ENCODE measurements at places on chromosomes 5 and 9.

GRCh38 chr5:113266913-113267227, 167.9 kb downstream of the TSSK1B start:
- no peak for DNase-seq

DNA sequence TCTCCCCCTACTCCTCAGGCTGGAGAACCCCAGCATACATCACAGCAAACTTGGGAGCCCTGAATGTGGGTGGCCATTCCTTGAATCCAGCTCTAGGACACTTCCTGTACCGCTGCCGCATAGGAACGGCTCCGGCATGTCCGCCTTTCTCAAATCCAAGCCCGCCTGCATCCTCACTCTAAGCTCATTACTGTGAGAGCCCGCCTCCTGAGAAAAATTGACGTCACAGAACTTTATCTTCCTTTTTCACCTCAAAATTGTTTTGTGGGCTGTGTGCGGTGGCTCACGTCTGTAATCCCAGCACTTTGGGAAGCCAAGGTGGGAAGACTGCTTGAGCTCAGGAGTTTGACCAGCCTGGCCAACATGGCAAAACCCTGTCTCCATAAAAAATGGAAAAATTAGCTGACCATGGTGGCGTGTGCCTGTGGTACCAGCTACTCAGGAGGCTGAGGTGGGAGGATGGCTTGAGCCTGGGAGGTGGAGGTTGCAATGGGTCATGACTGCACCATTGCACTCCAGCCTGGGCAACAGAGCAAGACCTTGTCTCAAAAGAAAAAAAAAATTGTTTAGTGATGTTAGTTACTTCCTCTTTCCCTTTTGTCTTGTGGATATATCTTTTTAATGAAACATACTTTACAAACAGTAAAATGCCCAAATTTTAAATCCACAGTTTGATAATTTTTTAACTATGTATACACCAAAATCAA, 22.8 kb downstream of the RNF44 start:
- no peak for DNase-seq

GRCh38 chr5:32170303-32171151, 3.6 kb downstream of the GOLPH3 start:
- DNase-seq, result no peak

DNA sequence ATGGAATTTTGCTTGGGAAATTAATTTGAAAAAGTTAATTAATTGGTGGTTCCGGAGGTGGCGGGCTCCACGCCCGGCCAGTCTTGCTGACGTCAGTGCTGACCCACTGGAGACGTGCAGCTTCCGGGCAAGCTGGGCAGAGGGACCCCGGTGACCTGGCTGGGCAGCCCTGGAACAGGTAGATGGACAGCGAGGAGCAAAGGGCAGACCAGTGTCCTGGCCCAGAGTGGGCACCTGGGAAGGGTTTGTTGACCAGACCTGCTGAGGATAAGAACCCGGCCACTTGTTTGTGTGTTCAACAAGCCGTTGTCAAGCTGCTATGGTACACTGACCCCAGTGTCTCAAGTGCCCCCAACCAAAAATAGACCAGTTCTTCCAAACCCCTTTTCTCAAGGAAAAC, 17.5 kb downstream of the CXXC5 start:
- no peak for DNase-seq

GRCh38 chr5:10420932-10421331, 20.7 kb upstream of the ROPN1L start:
- no peak for DNase-seq

DNA sequence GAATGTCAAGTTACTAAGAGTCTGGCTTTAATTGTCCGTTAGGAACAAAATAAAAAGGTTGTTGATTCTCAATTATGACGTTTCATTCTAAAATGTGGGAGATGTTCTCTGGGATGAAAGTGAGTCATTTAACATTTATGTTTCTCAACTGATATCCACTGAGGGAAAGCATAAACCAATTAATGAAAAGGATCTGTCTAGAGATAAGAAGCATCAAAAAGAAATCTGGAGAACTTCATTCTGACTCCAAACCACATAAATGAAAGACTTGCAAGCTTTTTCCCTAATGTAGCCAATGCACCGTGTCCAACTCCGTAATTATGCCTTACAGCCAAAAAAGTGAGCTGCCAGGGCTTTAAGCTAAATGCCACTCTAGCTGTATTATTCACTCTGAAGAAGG, 654.2 kb downstream of the TLE1 start:
- no peak for DNase-seq

- DNase-seq, result no peak
These were observed 193.7 kb upstream of the NREP start for GRCh38 chr5:111950660-111951059.

DNA sequence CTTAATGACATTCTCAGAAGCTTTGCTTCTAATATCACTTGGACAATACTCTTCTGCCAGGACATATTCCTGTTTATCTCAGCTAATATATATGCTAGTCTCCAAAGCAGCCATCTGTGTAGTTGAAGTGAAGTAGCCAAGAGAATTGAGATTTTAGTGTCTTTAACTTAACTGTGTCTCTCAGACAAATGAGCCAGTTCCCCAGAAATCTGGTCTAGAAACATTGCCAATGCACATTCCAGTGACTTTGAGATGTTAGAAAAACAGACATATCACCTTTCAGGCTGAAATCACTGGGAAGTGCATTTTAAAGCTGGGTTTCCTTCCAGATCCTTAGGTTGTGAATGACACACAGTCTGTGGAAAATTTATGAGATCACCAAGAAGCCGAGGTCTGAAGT, 114.6 kb downstream of the MTX3 start:
- no peak for DNase-seq

- no peak for DNase-seq
These were observed 27.4 kb downstream of the NCS1 start for GRCh38 chr9:130199605-130200004.

DNA sequence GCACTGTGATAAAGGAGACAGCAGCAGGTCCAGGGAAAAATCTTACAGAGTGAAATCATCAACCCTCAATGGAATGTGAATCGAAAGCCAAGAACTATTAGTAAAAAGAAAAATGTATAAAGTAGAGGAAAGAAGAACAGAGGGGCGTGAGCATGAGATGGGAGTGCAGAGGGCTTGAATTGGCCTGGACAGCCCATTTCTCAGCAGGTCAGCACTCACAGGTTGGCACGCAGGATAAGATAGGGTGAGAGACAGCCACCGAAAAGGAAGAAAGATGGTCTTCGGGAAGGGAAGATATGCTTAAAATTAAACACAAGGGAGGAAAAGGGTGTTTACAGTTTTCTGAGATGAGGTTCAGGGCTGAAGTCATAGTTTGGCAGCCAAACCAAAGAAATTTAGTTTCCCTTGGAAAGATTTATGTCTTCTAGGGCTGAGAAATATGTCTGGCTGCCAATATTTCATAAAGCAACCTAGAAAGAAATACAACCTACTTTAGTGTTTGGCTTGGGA, 524.7 kb downstream of the SPATA31D1 start:
- DNase-seq, result no peak

DNA sequence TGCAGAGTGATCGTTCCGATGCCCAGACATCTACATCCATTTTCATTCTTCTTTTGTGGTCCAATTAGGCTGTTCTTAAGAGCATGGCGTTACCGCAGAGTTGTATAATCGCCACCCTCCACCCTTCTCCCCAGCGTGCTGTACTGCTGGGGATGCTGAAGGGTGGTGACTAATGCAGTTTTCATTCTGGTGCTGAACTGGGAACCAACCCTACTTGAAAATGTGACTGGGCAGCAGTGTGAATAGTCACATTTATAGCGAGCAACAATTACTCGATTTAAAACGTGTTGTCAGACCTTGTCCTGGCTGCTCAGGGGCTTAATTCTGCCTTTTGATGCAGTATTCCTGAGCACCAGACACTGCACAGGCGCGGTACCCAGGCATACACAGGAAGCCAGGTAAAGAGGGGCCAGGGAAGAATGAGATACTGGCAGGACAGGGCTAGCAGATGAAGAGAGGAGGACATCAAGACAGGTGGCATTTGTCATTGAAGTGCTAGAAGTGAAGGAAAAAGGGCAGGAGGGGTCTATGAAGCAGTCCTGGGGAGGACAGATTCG, 719 bp upstream of the ISCA1 start:
- DNase-seq, result peak; percentile 50

DNA sequence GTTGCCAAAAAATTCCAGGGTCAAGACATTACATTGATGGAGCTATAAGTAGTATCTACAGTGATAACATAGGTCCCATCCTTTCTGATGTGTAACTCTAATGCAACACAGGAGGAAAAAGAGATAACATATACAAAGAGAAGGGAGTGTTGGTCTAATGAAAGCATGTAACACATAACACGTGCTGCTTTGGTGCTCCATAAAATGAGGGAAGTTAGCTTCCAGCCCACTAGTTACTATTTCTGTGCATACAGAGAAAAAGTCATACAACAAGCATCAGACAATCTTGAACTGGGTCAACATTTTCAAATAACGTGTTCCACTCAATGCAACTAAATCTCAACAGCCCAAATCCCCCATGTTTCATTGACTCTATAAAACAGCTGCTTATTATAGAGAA, 11.7 kb downstream of the MLLT3 start:
- DNase-seq, result no peak

DNA sequence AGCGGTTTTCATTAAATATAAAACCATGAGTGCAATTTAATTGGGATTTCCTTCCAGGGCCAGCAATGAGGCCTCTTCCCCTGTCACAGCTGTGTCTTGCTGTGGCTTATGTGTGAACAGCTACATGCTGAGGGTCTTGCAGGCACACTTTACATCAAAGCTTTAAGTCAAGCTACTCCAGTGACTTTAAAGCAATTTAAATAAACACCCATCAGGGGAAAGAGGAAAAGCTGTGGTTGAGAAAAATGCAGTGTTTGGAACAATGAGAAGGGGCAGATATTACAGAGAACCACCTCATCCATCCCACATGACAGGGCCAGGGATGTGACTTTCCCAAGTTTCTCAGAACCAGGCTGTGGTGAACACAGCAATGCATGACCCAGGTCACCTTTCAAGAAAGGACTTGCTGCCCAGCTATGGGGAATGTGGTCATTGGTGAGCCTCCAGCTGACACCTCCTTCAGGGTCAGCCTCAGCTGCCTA, 115.9 kb upstream of the LPAR1 start:
- DNase-seq, result no peak

DNA sequence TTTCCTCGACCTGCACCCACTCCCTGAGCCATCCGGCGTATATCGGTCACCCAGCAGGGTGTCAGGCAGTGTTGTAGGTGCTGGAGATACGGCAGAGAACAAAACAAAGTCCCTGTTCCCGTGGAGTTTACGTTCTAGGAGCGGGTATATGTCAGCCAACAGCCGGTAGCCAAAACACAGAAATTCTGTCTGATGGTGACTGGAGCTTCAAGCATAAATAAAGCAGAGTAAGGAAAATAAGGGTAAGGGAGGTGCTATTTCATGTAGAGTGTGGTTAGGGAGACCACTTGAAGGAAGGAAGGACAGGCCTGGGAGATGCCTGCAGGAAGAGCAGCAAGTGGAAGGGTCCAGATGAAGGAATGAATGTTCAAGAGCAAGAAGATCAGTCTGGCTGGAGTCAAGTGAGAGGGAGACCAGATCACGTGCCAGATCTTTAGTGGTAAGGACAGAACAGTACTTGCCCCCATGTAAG, 783 bp upstream of the ZFR start:
- DNase-seq, result no peak

DNA sequence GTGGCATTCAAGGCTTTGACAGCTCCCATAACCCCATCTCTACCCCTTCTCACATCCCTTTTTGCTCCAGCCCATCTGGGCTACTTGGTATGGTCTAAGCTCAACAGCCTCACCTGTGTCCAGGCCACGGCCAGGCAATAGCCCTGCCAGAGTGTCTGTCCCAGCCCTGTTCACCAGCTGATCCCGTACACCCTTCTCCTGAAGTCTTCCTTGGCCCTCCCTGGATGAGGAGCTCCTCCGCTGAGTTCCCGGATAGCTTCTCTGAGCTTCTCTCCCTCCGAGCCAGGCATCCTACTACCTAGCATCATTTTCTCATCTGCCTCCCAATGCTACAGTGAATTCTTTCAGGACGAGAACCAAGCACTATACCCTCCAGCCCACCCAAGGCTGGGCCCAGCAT, 208.2 kb downstream of the DAB2IP start:
- DNase-seq, result no peak

- peak; percentile 10 for DNase-seq
These were observed 196.8 kb downstream of the AUH start for GRCh38 chr9:91164724-91165520.

DNA sequence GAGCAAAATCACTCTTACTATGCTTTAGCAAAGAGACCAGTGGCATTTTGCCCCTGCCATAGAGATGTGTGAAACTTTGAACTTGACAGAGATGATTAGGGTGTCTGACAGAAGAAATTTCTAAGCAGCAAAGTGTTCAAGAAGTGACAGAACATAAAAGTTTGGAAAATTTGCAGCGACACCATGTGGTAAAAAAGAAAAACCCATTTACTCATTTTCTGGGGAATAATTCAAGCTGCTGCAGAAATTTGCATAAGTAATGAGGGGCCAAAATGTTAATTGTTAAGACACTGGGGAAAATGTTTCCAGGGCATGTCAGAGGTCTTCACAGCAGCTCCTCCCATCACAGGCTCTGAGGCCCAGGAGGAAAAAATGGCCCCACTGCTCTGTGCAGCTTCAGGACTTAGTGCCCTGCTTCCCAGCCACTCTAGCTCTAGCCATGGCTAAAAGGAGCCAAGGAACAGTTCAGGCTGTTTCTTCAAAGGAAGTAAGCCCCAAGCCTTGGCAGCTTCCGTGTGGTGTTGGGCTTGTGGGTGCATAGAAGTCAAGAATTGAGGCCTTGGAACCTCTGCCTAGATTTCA, 6.1 kb upstream of the AP3B1 start:
- no peak for DNase-seq

DNA sequence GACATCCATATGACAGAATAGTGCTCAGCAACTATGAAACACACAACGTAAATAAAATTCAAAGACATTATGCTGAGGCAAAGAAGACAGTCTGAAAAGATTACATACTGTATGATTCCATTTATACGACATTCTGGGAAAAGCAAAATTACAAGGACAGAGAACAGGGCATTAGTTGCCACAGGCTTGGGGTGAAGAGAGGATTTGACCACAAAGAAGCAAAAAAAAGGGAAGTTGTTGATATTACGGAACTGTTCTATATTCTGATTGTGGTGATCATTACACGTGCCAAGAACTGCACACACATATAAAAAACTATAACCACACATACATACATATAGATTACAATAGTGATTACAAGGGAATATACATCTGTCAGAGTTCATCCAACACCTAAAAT, 24.1 kb downstream of the CDK5RAP2 start:
- no peak for DNase-seq

DNA sequence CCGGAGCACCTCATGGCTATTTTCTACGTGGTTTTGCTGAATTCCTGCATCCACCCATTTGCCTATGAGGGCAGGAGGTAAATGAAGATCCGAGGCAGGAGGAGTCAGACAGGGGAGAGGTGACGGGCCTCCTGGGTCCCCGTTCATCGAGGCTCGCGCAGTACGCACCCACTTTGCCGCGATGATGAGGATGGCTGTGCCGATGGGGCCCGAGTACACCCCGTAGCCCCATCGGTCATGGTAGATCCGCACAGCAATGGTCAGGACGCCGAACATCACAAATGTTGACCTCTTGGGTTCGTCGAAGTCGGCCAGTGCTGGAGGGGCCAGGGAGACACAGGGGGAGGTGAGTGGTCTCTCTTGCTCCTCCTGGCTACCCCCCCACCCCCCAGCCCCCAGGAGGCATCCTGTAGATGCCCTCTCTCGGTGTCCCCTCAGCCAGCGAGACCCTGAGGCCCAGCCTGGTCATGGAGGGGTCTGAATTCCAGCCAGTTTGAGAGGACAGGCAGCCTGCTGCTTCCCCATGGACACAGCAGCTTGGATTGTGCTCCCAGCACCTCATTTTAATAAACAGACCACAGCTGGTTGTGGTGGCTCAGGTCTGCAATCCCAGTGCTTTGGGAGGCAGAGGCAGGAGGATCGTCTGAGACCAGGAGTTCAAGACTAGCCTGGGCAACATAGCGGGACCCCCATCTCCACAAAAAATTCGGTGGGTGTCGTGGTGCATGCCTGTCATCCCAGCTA, 5.9 kb downstream of the MYMK start:
- no peak for DNase-seq

Measured in nucleus accumbens (tissue), 56 donors.